ENCODE measurements at places on chromosomes 7 and 10.

DNA sequence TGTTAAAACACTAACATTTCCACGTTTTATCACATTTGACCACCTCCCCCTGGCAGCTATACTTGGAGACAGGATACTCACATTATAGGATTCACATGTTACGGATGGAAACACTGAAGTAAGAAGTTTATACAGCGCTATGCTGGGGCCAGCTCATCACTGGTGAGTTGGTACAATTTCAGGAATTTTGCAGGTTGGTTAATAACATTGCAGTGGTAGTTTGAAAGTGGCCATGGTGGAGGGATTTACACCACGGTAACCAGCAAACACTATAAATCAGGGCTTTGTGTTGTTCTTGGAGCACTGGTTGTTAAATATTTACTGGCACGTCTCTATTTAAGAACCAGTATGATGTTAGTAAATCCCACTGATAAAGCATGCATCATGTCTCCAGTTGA lies 174.0 kb downstream of the GFRA1 start:
- DNase-seq, result no peak

DNA sequence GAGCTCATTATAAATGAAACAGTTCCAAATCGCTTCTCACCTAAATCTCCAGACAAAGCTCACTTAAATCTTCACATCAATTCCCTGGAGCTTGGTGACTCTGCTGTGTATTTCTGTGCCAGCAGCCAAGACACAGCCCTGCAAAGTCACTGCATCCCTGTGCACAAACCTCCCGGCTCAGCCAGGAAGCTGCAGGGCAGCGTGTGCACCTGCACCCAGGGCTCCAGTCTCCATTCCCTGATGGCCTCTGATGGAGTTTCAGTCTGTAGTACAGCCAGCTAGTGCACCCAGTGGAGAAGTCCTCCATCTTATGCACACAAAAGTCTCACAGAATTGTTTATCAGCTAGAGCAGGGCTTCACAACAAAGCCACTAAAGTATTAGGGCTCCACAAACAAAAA lies 51.1 kb upstream of the PRSS58 start:
- DNase-seq, result no peak

GRCh38 chr7:127996253-127997071 lies 34.8 kb downstream of the LRRC4 start:
- no peak for DNase-seq

- DNase-seq, result no peak
Observed at GRCh38 chr7:3446786-3447185, 145.7 kb downstream of the SDK1 start.

DNA sequence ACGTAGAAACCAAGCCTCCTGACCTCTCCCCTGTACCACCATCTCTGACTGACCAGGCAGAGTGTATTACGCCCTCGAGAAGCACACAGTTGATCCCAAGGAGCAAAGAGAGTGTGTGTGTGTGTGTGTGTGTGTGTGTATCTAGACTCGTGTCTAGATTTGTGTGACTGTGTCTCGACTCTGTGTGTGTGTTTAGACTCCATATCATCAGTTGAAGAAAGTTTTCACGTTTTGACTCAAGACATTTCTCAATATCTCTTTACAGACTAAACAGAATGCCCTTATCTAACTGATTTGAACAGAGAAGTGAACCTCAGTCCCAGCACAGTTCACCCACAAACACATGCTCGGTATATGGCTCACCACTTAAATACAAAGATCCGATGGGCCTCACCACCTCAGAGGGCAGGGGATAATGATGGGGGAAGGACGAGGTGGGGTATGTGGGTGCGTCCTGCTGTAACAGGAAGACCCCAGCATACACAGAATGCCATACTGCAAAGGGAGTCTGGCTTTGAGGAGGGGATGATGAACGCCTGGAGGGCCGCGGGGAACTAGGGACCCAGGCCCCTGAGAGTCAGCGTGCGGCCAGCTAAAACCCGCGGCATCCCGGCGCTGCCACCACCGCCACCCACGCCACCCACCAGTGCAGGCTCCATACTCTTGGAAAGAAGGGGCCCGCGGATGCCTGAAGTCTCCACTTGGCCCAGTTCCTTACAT lies 780 bp downstream of the ALDH18A1 start:
- no peak for DNase-seq

DNA sequence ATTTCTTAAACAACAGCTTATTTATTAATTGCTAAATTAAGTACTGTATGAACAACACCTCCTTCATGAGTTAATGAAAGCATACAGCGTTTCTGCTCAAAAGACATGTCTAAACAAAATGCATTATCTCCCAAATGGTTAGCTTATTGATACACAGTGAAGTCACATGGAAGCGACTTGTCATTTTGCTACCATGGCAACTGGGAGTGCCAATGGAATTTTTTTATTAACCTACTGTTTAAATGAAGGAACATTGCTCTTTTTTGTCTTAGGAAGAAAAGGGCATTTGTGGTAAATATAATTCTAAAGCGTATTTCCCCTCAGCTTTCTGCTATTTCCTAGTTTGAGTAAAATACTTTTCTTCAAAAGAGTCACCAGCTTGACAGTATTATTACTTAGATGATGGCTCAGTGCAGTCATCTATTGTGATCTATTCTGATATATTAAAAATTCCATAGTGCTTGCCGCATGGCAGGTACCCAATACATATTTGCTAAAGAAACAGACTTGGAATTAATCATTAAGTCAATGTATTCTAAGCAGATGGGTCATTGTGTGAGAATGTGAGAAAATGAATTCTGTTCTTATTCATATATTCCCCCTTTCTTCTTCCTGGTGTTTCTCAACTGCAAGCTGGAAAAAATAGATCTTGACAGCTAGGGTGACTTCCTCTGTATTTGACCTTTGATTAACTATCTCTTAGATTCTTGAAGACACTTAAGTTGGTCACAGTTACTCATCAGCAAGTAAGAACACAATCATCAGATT lies 818.3 kb downstream of the MAGI2 start:
- DNase-seq, result no peak

DNA sequence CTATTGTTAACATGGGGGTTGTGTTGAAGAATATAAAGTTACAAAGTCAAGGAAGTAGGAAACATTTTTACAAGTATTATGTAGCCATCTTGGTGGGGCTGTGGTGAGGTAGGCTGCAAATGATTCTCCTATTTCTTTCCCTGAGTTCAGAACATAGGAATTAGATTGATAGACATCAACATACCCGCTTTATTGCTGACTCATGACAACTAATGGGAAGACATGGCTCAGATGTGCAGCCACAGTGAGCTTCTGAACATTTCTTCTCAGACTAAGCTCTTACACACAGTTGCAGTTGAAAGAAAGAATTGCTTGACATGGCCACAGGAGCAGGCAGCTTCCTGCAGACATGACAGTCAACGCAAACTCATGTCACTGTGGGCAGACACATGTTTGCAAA lies 110.7 kb downstream of the ANKRD30A start:
- no peak for DNase-seq

DNA sequence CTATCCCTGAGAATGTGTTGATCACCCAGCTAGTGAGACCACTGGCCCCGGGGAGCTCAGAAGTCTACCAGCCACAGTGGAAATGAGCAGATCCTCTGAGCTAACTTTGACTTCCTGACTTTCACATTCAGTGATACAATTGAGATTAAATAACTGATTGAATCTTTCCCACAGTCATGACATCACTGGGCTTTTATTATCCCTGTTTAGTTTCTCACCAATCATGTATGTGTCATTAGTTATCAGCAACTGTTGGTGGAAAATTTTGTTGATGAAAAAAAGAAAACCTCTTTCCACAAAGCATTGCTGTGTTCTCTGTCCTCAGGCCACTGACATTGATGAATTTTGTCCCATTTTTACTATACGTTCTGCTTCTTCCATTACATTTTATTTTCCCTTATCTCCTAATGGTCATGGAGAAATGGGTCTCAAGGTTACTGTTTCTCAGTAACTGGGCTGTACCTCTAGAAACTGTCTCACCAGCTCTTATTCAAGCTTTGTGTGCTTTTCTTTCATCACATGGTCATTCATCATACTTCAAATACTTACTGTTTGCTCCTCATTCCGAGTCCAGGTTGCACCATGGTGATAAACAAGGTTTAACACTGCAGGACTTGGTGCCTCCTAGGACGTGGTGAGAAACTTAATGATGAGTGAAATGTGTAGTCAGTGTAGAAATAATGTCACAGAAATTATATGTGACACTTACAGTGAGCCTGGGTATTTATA lies 304.7 kb downstream of the CDK14 start:
- DNase-seq, result no peak

DNA sequence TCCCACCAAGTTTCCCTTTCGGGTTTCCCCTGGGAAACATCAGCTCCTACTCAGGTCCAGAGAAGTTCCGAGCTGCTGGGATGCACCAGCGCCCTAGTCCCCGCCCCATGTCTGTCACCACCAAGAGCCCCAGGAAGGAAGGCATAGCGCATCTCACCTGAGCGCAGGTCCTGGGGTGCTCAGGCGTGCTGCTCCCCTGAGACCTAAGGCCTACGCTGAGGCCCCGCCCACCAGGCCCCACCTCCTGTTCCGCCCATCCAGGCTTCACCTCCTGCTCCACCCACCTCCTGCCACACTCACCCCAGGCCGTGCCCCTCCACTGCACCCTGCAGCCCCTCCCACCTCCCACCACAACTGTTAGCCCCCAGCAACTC lies 1.2 kb upstream of the TFR2 start:
- no peak for DNase-seq

GRCh38 chr10:30309403-30309802 lies 39.7 kb downstream of the MTPAP start:
- DNase-seq, result no peak

DNA sequence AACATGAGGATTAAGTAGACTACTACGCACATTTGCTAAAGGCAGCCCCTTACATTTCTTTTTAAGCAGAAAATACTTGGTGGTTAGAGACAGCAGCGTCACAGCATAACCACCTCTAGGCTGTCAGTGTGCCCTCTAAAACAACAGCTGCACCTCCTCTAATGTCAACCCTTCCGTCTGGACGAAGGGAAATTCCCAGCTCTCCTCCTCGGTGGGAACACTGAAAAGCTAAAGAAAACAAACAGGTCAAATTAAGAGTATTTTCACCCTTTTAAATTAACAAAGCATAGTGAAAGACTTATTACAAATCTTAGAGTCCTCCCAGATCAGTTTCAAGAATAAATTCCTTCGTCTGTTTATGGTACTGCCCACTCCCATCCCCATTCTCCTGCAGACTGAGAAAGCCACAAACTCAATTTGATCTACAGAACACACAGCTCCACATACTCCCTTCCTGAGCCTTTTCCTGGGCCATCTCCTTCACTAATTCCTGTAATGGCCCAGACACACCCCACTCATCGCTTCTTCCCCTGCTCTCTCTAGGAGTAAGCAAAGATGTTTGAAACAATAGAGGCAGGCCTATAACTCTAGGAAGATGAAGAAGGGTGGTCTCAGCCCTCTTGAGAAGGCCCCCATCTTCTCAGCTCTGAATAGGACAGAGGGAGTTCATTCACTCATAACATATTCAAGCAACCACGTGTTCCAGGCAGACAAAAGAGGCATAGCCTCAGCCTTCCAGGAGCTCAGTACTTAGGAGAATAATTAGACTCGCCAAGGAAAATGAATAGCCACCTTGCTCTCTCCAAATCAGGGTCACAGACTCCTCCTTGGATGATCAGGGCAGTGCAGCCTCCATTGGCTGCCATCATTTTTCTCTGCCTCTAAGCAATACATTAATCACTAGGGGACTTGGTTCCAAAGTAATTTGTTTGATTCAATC lies 47.5 kb upstream of the HNRNPH3 start:
- DNase-seq, result no peak

DNA sequence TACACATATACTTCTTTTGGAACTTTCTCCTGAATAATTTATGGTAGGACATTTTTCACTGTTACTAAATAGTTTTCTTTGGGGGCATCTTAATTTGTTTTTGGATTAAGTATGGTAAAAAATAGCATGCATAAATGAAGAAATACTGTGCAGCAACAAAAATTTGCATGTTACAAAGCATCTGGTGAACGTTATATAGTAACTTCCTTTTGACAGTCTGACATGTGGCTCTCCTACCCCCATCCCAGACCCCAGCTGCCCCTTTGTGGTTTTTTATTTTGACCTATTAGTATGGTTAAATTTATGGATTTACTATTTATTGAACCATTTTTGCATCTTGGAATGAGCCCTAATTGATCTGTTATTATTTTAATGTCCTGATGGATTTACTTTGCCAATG lies 9.9 kb downstream of the TASOR2 start:
- DNase-seq, result no peak

DNA sequence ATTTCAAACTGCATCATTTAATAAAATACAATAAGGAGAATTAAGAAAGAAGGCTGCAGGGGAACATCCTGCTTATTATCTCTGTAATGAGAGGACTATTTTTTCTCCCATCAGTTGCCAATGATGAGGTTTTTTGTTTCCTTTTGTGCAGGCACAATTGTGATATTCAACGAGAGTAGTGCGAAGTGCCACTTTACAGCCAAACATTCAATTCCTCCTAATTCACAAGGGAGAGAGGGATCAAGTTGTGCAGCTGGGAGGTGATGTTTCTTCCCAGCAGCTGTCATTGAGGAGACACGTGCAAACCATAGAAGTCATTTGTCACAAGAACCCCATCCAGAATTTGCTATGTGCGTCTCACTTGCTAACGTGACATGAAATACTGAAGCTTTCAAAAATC lies 81.6 kb upstream of the ICA1 start:
- DNase-seq, result peak; percentile 39

- no peak for DNase-seq
Observed at GRCh38 chr10:43944381-43945093, 295.9 kb upstream of the ZNF32 start.

DNA sequence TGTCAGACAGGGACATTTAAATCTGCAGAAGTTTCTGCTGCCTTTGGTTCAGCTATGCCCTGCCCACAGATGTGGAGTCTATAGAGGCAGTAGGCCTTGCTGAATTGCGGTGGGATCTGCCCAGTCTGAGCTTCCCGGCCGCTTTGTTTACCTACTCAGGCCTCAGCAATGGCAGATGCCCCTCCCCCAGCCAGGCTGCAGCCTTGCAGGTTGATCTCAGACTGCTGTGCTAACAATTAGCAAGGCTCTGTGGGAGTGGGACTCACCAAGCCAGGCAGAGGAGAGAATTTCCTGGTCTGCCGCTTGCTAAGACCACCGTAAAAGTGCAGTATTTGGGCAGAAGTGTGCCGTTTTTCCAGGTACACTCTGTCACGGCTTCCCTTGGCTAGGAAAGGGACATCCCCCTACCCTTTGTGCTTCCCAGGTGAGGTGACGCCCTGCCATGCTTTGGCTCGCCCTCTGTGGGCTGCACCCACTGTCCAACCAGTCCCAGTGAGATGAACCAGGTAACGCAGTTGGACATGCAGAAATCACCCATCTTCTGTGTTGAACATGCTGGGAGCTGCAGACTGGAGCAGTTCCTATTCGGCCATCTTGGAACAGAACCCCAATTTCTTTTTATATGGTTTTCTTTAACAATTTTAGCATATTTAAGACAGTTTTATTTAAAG lies 28.4 kb upstream of the VWDE start:
- DNase-seq, result no peak

- no peak for DNase-seq
Observed at GRCh38 chr7:125363873-125364272, 434.2 kb upstream of the POT1 start.

All from NCI-H187 (cell line).